Suprapubic skin (tissue), 4 donors: ENCODE measurements at places on chromosomes 7 and 10. TPM values are rescaled to one million over a fixed set of nuclear protein-coding genes. Genes with fewer than 3 reads are reported as not detected.

DNA sequence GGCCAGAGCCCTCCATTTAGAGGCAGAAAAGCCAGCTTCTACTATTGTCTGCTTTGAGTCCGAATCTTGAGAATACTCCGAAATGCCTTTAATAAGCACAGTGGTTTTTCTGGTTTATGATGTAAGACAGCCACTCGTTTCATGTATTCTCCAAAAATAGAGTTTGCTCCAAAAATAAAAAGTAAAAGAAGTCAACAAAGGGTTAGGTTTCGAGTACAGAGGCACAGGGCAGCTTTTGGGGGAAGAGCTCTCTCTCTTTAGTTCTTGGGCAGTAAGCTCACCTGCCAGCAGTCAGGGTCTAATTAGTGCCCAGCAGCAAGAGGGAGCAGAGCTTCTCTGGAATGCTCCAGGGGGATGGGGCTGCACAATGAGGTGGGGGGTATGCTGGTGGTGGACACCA is 20.2 kb downstream of the CREB3L2 start:
- H3K27ac ChIP-seq, result no peak overlapping the region
- DNase-seq, result no peak
- no peaks in the 10 kb centered on the region for H3K36me3 ChIP-seq
- H3K4me3 ChIP-seq, result no peak overlapping the region
- peaks cover 64% of the 10 kb centered on the region for H3K4me1 ChIP-seq
- no peaks in the 10 kb centered on the region for H3K27me3 ChIP-seq

- H3K36me3 ChIP-seq, result no peaks in the 10 kb centered on the region
- no peak for DNase-seq
- H3K27ac ChIP-seq, result no peak overlapping the region
- no peak overlapping the region for H3K4me3 ChIP-seq
Measured at GRCh38 chr7:157832006-157832405, 495.2 kb downstream of the DNAJB6 start.

GRCh38 chr10:70729763-70730357 is 55.3 kb downstream of the TBATA start:
- no peak overlapping the region for H3K27ac ChIP-seq
- no peaks in the 10 kb centered on the region for H3K36me3 ChIP-seq
- H3K4me3 ChIP-seq, result no peak overlapping the region
- no peaks in the 10 kb centered on the region for H3K27me3 ChIP-seq
- no peak for DNase-seq

DNA sequence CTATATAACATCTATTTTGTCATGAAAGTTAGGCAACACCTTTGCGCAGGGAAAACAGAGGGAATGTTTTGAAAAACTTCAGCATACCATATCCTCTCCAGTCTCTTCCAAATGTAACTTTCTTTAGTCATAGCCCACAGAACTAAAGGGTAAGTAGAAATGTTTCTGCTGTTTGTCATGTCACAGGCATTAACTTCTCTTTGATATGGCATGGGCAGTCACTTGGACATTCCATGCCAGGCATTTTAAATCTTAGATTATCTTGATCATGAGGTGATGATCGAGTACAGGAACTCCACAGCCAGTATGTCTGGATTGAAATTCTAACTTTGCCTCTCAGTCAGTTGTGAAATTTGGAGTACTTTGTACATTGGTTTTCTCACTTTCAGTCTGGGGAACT is 27.5 kb upstream of the ETV1 start:
- no peak overlapping the region for H3K4me3 ChIP-seq
- H3K27me3 ChIP-seq, result no peaks in the 10 kb centered on the region
- H3K4me1 ChIP-seq, result no peaks in the 10 kb centered on the region
- H3K36me3 ChIP-seq, result no peaks in the 10 kb centered on the region
- H3K27ac ChIP-seq, result no peak overlapping the region

GRCh38 chr10:91034042-91034441 is 113.2 kb upstream of the ANKRD1 start:
- no peaks in the 10 kb centered on the region for H3K36me3 ChIP-seq
- H3K4me1 ChIP-seq, result peaks cover 11% of the 10 kb centered on the region
- no peak overlapping the region for H3K4me3 ChIP-seq

DNA sequence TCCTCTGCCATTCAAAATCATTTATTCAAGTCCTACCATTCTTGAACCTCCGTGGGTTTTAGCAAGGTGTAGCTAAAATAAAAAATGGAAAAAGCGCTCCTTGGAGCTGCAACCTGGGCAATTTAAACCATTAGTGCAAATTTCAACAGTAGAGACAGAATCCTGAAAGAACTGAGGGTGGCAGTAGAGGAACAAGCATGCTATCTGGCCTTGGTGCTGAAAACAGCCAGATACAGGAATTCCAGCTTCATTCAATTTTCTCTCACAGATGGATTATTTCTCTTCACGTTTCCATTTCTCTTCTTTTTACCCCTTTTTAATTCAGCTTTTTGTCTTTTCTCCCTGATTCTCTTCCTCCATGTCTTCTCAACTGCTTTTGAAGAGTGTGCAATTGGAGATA is 77.7 kb downstream of the OTUD1 start:
- no peaks in the 10 kb centered on the region for H3K36me3 ChIP-seq
- no peaks in the 10 kb centered on the region for H3K4me1 ChIP-seq
- H3K4me3 ChIP-seq, result no peak overlapping the region
- no peak for DNase-seq
- H3K27ac ChIP-seq, result no peak overlapping the region
- H3K27me3 ChIP-seq, result no peaks in the 10 kb centered on the region

GRCh38 chr10:32987172-32987571 is 29.1 kb upstream of the ITGB1 start:
- H3K4me1 ChIP-seq, result peaks cover 3% of the 10 kb centered on the region
- no peak overlapping the region for H3K4me3 ChIP-seq
- H3K27me3 ChIP-seq, result no peaks in the 10 kb centered on the region

GRCh38 chr7:148058092-148058491 is 532.5 kb upstream of the C7orf33 start:
- no peaks in the 10 kb centered on the region for H3K27me3 ChIP-seq
- H3K4me3 ChIP-seq, result no peak overlapping the region
- H3K36me3 ChIP-seq, result no peaks in the 10 kb centered on the region
- H3K4me1 ChIP-seq, result no peaks in the 10 kb centered on the region
- DNase-seq, result no peak

DNA sequence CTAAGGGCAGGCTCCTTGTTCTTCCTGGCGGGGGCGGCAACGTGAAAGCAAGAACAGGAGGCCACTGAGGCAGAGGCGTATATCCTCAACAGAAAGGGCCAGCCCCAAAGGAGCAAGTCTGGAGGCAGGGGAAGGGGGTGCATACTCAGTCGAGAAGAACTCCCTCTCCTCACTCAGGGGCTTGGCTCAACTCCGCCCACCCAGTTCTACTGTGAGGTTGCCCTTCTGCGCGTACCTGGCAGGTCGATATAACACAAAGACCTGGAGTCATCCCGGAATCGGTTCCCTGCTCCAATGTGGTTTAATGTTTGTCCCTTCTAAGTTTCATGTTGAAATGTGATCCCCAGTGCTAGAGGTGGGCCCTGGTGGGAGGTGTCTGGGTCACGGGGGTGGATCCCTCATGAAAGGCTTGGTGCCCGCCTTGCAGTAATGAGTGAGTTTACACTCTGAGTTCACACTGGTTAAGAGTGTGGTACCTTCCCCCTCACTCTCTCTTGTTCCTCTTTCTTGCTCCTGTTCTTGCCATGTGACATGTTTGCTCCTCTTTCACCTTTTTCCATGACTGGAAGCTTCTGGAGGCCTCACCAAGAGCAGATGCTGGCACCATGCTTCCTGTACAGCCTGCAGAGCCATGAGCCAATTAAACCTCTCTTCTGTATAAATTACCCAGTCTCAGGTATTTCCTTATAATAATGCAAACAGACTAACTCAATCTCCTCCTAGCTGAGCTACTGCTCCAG is 32.6 kb downstream of the GSDME start:
- no peaks in the 10 kb centered on the region for H3K36me3 ChIP-seq
- H3K4me3 ChIP-seq, result no peak overlapping the region
- no peak overlapping the region for H3K27ac ChIP-seq
- H3K27me3 ChIP-seq, result no peaks in the 10 kb centered on the region

- DNase-seq, result no peak
- H3K27me3 ChIP-seq, result no peaks in the 10 kb centered on the region
- no peak overlapping the region for H3K27ac ChIP-seq
- no peaks in the 10 kb centered on the region for H3K4me1 ChIP-seq
- H3K36me3 ChIP-seq, result no peaks in the 10 kb centered on the region
Measured at GRCh38 chr10:79588800-79589199, 21.9 kb upstream of the SFTPA1 start.

DNA sequence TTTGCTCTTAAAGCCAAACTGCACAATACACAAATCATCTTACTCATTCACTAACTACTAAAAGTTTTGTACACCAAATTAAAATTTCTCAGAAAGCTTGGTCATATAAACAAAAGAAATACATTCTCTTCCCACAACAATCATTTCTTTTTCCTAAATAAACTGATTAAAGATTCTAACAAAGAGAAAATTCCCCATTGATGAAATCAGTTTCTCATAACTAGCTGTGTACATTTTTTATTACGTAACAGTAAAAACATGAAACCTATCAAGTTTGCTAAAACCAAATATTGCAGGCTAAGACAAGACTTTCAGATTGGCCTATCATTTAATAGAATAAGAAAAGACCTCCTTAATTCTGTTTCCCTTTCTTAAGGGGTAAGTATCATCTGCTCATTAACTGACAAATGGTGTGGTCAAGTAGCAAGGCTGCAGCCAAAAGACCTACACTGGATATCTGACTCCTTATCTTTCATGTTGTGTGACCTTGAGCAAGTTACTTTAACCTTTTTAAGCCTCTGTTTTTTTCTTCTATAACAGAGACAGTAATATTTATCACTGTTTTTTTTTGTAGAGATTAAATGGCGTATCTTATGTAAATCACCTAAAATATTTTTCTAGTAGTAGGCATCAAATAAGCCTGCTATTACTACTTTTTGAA is 22.4 kb downstream of the NAMPT start:
- H3K4me1 ChIP-seq, result no peaks in the 10 kb centered on the region
- H3K4me3 ChIP-seq, result no peak overlapping the region
- H3K27ac ChIP-seq, result no peak overlapping the region

The SMARCD3 gene
- total RNA-seq, result 10.0 TPM

The PALD1 gene
- 8.7 TPM for total RNA-seq

The SPACDR gene
- not detected for total RNA-seq

The PITX3 gene
- total RNA-seq, result not detected
